ENCODE measurements at places on chromosomes 1 and 21. TPM values are rescaled to one million over a fixed set of nuclear protein-coding genes. Genes with fewer than 3 reads are reported as not detected.
A peak's percentile ranks its signal among the peaks of the same experiment; 100 is the strongest.

DNA sequence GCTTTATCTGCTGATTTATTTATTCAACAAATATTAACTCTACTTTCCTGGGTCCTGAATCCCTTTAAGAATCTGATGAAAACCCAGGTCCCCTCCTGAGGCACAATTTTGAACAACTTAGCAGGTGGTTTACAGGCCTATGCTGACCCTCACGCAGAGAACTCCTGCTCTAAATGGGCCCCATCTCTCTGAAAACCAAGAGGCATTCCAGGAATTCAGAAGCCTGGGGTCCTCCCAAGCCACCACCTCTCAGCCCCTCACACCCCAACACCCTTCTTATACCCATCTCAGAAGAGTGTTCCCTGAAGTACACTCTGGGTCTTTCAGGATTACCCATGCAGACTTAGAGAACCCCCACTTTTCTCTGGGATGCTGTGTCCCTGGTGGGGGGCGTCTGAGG lies 34.5 kb downstream of the LHX4 start:
- DNase-seq: no peak

- no peak for DNase-seq
These were observed 41.2 kb downstream of the CDCP2 start for GRCh38 chr1:54111624-54112023.

GRCh38 chr1:228219962-228220780 lies 12.3 kb downstream of the OBSCN start:
- DNase-seq: no peak

DNA sequence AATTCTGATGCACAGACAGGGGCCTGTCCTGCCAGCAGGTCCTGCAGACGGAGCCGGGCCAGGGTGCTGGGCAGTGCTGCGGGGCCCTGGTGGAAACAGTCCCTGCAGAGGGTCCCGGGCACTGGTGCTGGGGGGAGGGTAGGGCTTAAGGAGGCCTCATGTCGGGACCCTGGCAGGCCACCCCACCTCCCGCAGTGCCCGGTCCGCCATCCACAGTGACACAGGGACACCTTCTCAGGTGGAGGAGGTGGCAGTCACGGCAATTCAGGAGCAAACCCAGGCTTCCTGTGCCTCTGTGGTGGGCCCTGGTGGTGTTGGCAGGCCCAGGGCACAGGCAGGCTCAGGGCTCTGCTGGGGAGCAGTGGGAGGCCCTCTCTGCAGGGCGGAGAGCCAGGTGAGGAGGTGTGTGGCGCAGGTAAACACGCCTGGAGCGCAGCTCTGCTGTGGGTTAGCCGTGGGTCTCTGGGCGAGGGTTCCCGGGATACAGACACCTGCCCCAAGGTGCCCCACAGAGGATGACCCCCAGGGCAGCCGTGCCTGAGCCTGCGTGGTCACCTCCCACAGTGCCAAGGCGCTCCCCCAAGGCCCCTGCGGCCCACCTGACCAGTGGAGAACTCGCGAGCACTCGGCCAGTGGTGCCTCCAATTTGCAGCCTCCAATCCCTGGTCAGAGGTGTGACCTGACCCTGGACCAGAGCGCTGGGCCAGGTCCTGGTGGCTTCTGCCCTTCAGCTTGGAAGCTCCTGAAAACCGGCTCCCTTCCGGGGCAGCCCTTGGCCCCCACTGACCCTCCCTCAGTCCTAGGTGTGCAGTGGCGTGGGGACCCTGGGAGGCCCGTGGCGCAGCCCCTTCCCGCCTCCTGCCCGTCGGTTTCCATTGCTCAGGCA lies 19.2 kb downstream of the COL18A1 start:
- no peak for DNase-seq

DNA sequence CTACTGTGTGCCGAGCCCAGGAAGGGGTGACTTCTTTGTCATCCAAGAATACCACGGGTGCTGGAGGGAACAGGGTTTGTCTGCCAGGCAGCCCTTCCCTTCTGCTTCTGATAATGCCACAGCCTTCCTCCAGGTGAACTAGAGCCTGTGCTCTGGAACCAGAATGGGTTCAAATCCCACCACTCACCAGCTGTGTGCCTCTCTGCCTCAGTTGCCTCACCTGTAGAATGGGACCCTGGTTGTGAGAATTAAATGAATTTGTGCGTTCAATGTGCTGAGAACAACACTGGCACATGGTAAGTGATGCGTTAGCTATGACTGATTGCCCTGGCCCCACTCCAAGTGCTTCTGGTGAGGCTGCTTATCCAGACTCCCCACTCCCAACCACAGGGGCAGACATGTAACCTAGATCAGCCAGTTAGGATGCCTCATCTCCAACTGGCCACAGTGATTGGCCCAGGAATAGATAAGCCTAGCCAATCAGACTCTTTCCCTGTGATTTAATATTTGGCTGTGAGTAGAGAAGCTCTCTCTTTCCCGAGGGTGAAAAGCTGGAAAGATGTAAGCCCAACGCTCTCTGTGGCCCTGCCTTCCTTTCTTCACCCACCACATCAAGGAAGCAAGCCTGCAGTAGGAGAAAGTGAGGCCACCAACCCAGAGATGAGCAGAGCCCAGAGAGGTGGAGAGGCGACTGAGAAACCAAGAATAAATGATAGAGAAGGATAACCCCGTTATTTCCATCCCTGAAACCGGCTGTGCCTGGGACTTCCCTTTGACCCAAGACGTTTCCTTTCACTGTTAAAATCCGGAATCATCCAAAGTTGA lies 20.8 kb upstream of the LAPTM5 start:
- DNase-seq: no peak

- DNase-seq: no peak
These were observed 10.5 kb downstream of the SERINC2 start for GRCh38 chr1:31423418-31423947.

- no peak for DNase-seq
These were observed 56.1 kb downstream of the SWT1 start for GRCh38 chr1:185213091-185213490.

GRCh38 chr1:175894581-175894980 lies 151.2 kb upstream of the TNR start:
- no peak for DNase-seq

- no peak for DNase-seq
These were observed 27.5 kb downstream of the EPHA2 start for GRCh38 chr1:16128338-16128741.

DNA sequence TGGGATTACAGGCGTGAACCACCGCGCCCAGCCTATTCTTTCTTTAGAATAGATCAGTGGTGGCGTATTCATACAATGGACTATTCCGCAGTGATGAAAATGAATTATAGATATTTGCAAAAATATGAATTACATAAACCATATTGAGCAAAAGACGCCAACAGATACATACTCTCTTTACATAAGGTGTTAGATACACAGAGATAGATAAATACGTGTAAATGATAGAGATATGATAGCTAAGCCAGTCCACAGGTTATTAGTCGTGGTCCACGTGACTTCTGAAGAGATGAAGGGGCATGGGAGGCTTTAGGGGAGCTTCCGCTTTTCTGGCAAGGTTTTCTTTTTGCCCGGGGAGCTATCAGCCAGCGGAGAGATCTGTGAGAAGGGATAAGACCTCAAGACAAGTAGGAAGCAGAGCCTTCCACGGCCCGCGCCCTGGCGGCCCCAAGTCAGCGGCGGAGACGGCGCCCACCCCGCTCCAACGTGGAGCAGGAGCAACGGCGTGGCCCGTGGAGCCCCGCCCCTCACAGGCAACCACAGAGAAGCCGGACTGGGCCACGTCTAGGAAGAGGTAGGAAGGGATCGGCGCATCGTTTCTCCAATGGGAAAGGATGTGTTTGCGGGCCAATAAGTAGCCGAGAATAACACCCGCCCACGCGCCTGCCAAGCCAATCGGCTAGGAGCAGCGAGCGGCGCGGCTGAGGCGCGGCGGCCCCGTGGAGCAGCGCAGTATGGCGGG lies at the start of gene MSTO1:
Gene MSTO1, plus strand, starts transcription at position 704 of the 742 bp plus-strand sequence. Its CDS starts 31 bp downstream, at position 735.
- peak; percentile 95 for DNase-seq

GRCh38 chr1:212178851-212179250 lies 106.4 kb upstream of the PPP2R5A start:
- no peak for DNase-seq

GRCh38 chr1:26851106-26851684 lies 11.8 kb upstream of the SFN start:
- no peak for DNase-seq

Gene PSMD4
- total RNA-seq: 225 TPM

Gene ATP1A1
- total RNA-seq: 290 TPM

Gene NLRP3
- not detected for total RNA-seq

Gene CFHR4
- not detected for total RNA-seq

Gene CFAP298
- 58.2 TPM for total RNA-seq

Gene MYBPH
- total RNA-seq: 0.22 TPM

Gene ASPM
- 29.9 TPM for total RNA-seq

Gene LIPI
- total RNA-seq: not detected

Gene CHIA
- total RNA-seq: not detected

Gene C1orf141
- not detected for total RNA-seq

Gene NR0B2
- not detected for total RNA-seq

Gene CGN
- total RNA-seq: 19.7 TPM
